H9 (cell line): ENCODE measurements at places on chromosomes 1 and 21. TPM values are rescaled to one million over a fixed set of nuclear protein-coding genes. Genes with fewer than 3 reads are reported as not detected.

GRCh38 chr21:27807596-27807995 lies 840.7 kb upstream of the ADAMTS5 start:
- H3K27me3 ChIP-seq = no peaks in the 10 kb centered on the region
- H3K27ac ChIP-seq = no peak overlapping the region
- no peaks in the 10 kb centered on the region; the same call in 1 of the 2 replicates for H3K4me1 ChIP-seq
- DNase-seq = no peak

- no peak for DNase-seq
- H3K36me3 ChIP-seq = no peaks in the 10 kb centered on the region
- H3K4me1 ChIP-seq = no peaks in the 10 kb centered on the region; the same call in 1 of the 2 replicates
Measured at GRCh38 chr1:81559662-81560350, 240.9 kb upstream of the ADGRL2 start.

- peak overlapping the region; percentile 99 for H3K27ac ChIP-seq
- DNase-seq = no peak
- no peaks in the 10 kb centered on the region for H3K27me3 ChIP-seq
- H3K36me3 ChIP-seq = no peaks in the 10 kb centered on the region
- H3K4me1 ChIP-seq = peaks cover 8% of the 10 kb centered on the region
Measured at GRCh38 chr1:75074831-75075395, 59.3 kb upstream of the LHX8 start.

DNA sequence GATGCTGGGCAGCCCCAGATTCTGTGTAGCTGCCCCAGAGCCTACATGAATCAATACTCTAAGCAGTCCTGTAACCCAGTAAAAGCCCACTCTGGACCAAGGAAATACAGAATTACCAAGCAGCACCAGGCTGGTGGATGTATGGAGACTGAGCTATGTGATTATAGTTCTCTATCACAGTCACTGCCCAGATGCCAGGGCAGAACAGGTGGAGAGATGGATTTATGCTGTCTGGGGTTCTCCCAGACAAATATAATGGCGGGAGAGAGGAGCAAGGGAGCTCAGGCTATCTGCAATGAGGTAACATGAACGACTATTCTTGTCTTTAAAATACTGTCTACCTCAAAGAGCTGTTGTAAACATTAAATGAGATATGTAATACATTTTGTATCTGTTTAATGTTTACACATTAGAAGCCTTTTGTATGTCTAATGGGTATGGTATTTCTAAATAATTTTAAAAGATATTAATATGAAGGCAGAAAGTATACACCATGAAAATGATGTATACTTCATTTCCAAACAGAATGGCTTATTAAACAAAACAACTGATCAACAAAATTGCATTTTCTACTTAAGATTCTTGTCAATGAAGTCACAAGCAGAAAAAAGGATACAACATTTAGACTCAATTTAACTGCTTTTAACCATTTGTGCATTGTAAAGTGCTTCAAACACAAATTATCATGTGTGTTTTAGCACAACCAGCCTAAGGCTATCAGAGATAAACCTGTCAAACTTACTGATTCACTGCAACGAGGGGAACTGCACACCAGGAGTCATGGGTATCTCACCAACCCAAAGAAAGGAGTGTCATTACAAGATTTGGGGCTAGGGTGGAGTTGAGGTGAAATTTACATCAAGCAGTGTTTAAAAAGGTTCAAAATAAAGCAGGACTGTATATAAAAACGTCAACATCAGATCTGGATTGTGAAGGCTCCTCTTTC lies 3.0 kb downstream of the SDE2 start:
- no peak overlapping the region for H3K27ac ChIP-seq
- H3K4me3 ChIP-seq = no peak overlapping the region
- H3K27me3 ChIP-seq = no peaks in the 10 kb centered on the region
- peaks cover 2% of the 10 kb centered on the region; the same call in 1 of the 2 replicates for H3K4me1 ChIP-seq
- peaks cover 42% of the 10 kb centered on the region for H3K36me3 ChIP-seq
- no peak for DNase-seq

- no peaks in the 10 kb centered on the region for H3K27me3 ChIP-seq
- DNase-seq = no peak
- H3K27ac ChIP-seq = no peak overlapping the region
- peaks cover 77% of the 10 kb centered on the region for H3K36me3 ChIP-seq
- no peak overlapping the region for H3K4me3 ChIP-seq
Measured at GRCh38 chr1:68485431-68486022, 11.4 kb downstream of the DEPDC1 start.

DNA sequence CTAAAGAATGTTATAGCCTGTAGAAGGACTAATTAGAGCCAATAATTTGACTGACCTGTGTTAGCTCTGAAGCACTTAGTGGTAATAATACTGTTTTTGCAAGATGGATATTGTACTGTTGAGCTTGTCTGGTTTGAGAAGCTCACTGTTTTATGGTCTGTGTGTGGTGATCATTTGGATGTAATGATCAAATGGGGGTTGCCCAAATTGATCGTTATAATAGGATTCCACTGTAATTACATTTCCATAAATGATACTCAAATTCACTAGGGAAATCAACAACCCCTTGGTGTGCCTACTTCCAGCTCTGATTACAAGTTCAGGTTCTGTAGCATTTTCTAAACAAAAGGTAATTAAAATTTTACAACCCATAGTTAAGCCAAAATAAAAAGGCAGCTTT lies 971.4 kb downstream of the TTLL7 start:
- no peak for DNase-seq
- H3K4me1 ChIP-seq = peaks cover 2% of the 10 kb centered on the region; the same call in 1 of the 2 replicates
- peaks cover 21% of the 10 kb centered on the region for H3K36me3 ChIP-seq
- H3K27me3 ChIP-seq = no peaks in the 10 kb centered on the region
- no peak overlapping the region for H3K4me3 ChIP-seq

DNA sequence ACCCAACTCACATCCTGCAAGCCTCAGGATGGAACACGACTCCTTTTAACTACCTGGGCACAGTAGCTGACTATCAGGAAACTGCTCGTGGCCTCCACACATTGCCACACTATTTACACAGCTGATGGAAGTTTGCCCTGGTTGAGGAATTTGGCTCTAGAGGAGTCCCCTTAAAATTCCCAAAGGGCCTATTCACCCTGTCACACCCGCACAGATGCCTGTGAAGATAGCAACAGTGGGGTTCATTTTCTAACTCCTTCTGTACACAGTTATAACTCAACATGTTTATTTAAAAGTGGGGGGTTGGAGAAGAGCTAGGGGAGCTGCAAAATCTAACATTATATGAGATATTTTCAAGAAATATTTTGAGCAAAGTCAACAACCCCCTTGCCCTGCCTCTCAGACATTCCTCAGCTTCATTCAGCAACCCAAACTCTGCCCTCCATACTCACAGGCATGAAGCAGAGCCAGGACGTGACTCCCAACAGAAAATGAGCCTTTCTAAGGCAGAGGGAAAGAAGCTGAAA lies 35.8 kb upstream of the CCN1 start:
- H3K27me3 ChIP-seq = no peaks in the 10 kb centered on the region

DNA sequence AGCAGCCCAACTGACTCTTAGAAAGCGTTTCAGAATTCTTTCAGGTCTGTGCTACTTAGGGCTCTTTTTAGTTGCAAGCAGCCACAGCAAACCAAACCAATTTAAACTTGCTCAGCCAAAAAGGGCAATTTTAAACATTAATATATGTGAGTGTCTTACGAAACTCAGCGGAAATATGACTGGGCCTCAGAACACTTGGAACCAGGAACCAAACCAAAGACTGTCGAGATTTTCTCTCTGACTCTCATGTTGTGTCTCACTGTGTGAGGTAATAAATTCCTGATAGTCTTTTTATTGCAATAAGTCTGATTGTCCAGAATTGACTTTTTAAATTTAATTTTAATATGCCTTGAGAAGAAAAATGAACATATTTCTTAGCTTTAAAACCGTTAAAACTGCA lies 122.3 kb downstream of the SYF2 start:
- H3K27me3 ChIP-seq = no peaks in the 10 kb centered on the region
- H3K27ac ChIP-seq = no peak overlapping the region
- H3K36me3 ChIP-seq = peaks cover 2% of the 10 kb centered on the region
- H3K4me1 ChIP-seq = no peaks in the 10 kb centered on the region

- 0 out of 3 replicates have a peak, but pooled peaks cover 3% of the 10 kb centered on the region for H3K36me3 ChIP-seq
- peak overlapping the region; percentile 97; the same call in 1 of the 3 replicates for H3K4me3 ChIP-seq
- no peak overlapping the region for H3K27ac ChIP-seq
- H3K27me3 ChIP-seq = no peaks in the 10 kb centered on the region
Measured at GRCh38 chr1:109983380-109984189, 980 bp upstream of the AHCYL1 start.

- DNase-seq = no peak
- H3K27me3 ChIP-seq = no peaks in the 10 kb centered on the region
- no peaks in the 10 kb centered on the region for H3K36me3 ChIP-seq
- H3K27ac ChIP-seq = no peak overlapping the region
- H3K4me1 ChIP-seq = no peaks in the 10 kb centered on the region
Measured at GRCh38 chr21:38848187-38848609, 42.5 kb downstream of the ETS2 start.

DNA sequence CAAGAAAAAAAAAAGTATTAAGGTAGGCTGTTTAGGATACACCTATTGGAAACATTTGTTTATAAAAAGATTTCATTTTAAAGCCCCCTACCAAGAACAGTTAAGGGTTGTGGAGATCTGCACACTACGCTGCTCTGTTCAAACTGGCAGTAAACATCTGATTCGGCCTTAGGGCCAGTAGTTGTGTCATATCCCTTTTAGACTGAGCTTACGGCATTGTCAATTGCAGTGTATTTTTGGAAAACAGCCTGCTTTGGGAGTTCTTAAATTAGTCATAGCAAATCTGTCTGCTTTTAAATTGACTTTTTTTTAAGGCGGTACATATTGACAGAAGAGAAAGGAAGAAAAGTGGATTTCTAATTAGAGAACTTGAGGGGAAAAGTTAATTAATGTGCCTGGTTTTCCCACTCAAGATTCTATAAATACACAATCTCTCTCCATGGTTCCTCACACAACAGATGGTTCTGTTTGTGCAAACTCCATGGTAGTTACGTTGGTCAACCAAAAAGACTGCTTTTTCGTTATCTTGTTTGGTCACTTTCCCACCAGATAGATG lies 1.7 kb upstream of the ELK4 start:
- no peak overlapping the region for H3K27ac ChIP-seq
- no peak overlapping the region for H3K4me3 ChIP-seq
- peaks cover 3% of the 10 kb centered on the region; the same call in 1 of the 2 replicates for H3K36me3 ChIP-seq
- H3K4me1 ChIP-seq = no peaks in the 10 kb centered on the region
- H3K27me3 ChIP-seq = no peaks in the 10 kb centered on the region

GRCh38 chr1:202159534-202160371 lies 649 bp downstream of the PTPN7 start:
- no peak overlapping the region for H3K27ac ChIP-seq
- DNase-seq = peak; percentile 32
- peaks cover 8% of the 10 kb centered on the region; the same call in 1 of the 2 replicates for H3K4me1 ChIP-seq
- no peaks in the 10 kb centered on the region for H3K36me3 ChIP-seq
- no peak overlapping the region for H3K4me3 ChIP-seq

GRCh38 chr1:81824759-81825158 lies 24.0 kb downstream of the ADGRL2 start:
- no peaks in the 10 kb centered on the region for H3K27me3 ChIP-seq
- no peak overlapping the region for H3K27ac ChIP-seq
- DNase-seq = no peak
- peaks cover 2% of the 10 kb centered on the region for H3K4me1 ChIP-seq

- H3K4me1 ChIP-seq = no peaks in the 10 kb centered on the region
- H3K36me3 ChIP-seq = no peaks in the 10 kb centered on the region; the same call in 1 of the 2 replicates
- DNase-seq = no peak
- H3K4me3 ChIP-seq = no peak overlapping the region
- no peaks in the 10 kb centered on the region for H3K27me3 ChIP-seq
Measured at GRCh38 chr1:64184003-64184440, 19.4 kb upstream of the UBE2U start.

DNA sequence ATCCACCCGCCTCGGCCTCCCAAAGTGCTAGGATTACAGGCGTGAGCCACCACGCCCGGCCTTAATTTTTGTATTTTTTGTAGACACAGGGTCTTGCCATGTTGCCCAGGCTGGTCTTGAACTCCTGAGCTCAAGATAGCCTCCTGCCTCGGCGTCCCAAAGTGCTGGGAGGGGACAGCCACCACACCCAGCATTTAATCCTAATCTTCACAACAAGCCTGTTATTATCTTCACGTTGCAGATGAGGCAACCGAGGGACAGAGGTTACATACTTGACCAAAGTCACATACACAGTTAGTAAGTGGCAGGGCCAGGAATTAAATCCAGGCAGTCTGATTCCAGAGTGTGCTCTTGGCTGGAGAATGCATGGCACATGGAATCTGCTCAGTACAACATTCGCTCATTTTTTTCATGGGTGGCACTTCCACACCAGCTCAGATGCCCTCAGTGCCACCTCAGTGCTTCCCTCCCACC lies 4.8 kb upstream of the GPR37L1 start:
- H3K36me3 ChIP-seq = no peaks in the 10 kb centered on the region
- DNase-seq = no peak
- H3K27ac ChIP-seq = no peak overlapping the region
- no peaks in the 10 kb centered on the region for H3K4me1 ChIP-seq

DNA sequence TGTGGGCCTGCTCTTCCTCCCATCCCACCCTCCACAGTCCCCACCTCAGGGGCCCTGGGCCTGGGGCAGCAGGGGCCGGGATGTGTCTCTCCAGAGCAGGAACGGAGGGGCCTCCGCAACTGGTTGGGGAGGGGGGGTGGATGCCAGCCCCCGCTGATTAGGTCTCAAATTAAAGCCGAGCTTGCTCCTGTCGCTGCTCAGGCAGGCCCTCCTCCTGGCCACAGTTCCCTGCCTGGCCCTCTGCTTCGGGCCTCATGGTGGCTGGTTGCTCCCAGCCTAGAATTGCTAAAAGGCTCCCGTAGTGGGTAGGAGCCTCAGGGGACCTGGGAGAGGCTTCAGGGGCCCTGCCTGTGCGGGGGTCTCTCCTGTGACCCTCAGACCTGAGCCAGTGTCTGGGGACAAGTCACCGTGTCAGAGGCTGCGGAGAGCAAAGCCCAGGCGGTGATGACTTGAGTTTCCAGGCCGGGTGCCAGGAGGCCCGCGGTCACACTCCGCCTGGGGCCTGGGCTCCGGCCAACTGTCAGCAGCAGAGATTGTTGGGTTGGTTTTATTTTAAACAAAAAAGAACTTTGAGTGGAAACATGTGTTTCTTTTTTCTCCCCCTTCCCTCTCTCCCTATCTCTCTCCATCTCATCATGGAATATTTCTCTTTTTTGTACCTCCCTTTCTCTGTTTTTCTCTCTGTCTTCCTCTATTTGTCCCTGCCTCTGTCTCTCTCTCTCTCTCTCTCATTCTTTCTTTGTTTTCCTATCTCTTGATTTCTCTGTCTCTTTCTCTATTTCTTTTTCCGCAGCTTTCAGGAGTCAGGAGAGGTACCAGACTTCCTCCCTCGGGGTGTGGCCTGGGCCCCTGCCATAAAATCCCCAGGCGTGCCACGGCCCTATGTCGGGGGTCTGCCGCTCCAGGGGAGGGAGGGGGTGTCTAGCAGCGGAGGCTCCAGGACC lies 20.0 kb upstream of the EPHA2 start:
- H3K4me1 ChIP-seq = no peaks in the 10 kb centered on the region
- no peaks in the 10 kb centered on the region for H3K36me3 ChIP-seq
- DNase-seq = no peak
- H3K27ac ChIP-seq = no peak overlapping the region
- H3K27me3 ChIP-seq = no peaks in the 10 kb centered on the region

GRCh38 chr1:115782571-115783281 lies 14.2 kb upstream of the CASQ2 start:
- no peaks in the 10 kb centered on the region for H3K36me3 ChIP-seq
- H3K4me1 ChIP-seq = no peaks in the 10 kb centered on the region
- no peaks in the 10 kb centered on the region for H3K27me3 ChIP-seq
- H3K4me3 ChIP-seq = no peak overlapping the region
- H3K27ac ChIP-seq = no peak overlapping the region
- no peak for DNase-seq

Gene DTL
- 70.1 and 73.0 TPM in 2 replicates for total RNA-seq

Gene SHISA4
- total RNA-seq = 6.3 and 8.1 TPM in 2 replicates

Gene LHX8
- not detected in 2 replicates for total RNA-seq

Gene PEA15
- 80.8 and 82.1 TPM in 2 replicates for total RNA-seq
